Fibroblast of the conjunctiva (primary cell): ENCODE measurements at places on chromosomes 11 and 22.
A peak's percentile ranks its signal among the peaks of the same experiment; 100 is the strongest.

- DNase-seq: no peak
These were observed 51.7 kb downstream of the TECTA start for GRCh38 chr11:121152764-121153163.

GRCh38 chr22:47034076-47034808 is 271.8 kb downstream of the TBC1D22A start:
- DNase-seq: no peak

- no peak for DNase-seq
These were observed 11.9 kb downstream of the LARGE1 start for GRCh38 chr22:33908171-33909074.

GRCh38 chr22:17205432-17205831 is 13.8 kb downstream of the ADA2 start:
- no peak for DNase-seq

- DNase-seq: no peak
These were observed 4.7 kb downstream of the SCYL1 start for GRCh38 chr11:65529475-65530156.

DNA sequence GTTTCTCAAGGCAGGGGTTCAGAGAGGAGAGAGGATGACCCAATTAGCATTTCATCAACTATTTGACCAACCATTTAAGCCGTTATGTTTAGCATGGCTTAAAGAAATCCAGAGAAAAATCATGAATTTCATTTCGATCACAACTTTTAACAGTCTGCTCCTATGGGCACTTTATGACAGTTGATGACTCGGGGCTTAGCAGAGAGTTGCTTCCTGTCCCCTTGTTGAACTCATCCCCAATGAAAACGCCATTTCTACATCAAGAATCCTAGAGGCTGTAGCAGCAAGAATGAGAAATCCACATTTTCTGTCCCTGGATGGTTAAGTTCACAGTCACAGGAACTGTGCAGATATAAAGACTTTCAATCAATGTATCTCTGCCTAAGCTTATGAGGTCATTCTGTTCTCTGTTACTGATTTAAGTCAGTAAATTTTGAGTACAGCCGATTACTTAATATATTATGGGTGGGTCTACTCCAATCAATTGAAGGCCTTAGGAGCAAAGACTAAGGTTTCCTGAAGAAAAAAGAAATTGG is 81.1 kb downstream of the BDNF start:
- DNase-seq: no peak

DNA sequence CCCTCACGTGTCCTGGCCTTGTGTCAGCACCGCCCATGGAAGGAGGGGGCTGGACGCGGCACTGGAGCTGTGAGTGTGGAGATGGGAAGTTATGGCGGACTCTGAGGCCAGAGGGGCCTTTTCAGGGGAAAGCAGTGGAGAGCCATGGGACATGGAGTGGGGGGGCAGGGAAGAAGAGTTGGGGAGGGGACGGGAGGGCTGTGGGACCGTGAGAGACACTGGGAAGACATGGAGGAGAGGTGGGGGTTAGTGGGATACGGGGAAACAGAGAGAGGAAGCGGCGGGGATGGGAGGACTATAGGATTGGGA is 58.2 kb downstream of the FBXO7 start:
- DNase-seq: no peak

GRCh38 chr11:786235-787083 is 3.4 kb downstream of the CEND1 start:
- no peak for DNase-seq

GRCh38 chr11:116851626-116852025 is 14.2 kb upstream of the APOA1 start:
- DNase-seq: no peak

DNA sequence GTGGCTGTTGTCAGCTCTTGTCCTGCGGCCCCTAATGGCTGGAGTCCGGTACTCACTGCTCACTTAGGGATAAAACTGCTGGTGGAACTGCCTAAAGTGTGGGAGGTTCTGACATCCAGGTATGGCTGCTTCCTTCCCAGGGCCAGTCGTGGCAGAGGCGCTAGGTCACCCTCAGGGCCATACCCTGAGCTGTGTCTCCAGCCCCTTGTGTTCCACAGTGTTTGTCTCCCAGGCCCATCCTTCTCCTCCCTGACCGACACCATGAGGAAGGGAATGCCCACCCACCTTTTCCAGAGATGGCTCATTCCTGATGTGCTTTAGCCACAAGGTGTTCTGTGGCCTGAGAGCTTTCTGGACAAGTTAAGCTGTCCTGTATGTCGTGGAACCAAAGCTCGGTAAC is 12.4 kb upstream of the ACR start:
- no peak for DNase-seq

- no peak for DNase-seq
These were observed 780.6 kb downstream of the OPCML start for GRCh38 chr11:132751516-132752250.

DNA sequence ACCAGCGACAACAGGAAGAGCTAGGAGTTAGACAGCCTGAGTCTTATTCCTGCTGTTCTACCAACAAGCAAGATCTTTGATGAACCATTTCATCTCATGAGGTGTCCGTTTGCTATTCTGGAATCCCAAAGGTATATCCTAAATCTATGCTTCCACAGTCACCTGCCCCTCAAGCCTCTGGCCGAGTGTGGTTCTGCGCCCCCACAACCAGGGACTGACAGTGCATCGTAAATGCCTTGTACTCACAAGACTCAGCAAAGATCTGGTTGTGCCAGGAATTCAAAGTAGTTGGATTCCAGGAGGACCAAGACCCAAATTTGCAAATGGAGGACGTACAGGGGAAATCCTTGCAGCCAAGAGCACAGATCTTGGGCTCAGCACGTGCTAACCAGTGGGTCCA is 47.5 kb upstream of the JAM3 start:
- DNase-seq: no peak

DNA sequence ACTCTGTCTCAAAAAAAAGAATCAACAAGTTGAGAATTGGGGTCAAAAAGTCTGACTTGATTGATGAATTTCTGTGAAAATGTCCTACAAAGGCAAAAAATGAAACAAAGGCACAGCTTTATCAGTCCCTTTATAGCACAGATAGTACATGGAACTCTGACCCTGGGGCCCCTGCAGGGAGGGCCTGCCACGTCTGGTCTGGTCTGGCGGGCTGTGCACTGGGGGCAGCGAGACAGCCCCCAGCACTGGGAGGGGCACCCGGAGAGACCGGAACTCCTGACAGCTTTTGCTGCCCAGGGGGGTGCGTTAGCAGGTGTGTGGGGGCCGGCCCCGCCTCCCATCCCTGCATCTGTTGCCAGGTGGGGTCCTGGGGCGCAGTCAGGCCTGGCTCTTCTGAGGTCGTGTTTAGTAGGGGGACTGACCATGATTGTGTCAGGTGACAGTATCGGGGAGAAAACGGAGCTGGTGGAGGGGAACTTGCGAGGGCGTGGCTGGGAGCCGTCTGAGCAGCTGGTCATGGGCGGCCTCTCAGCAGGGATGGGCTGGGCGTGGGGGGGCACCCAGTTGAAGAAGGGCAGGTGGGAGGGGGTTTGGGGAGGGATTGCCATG is 51.7 kb downstream of the GRAMD4 start:
- DNase-seq: no peak

GRCh38 chr11:117095284-117096161 is 2.7 kb downstream of the SIK3 start:
- DNase-seq: peak; percentile 54

GRCh38 chr11:78526497-78527146 is 48.0 kb downstream of the NARS2 start:
- DNase-seq: no peak

DNA sequence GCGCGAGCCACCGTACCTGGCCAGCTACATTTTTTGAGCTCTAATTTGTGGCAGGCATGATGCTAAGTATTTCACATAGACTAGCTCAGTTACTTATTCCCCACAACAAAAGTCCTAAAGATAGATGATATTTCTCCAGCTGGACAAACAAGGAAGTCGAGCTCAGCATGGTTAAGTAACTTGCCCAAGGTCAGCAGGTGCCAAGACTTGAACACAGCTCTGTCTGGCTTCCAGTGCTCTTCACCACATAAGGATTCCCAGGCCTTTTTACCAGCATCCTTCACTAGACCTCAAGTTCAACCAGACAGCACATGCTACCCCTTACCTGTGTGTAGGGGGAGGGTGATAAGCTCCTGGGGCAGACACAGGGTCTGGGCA is 177.3 kb upstream of the NCAM1 start:
- no peak for DNase-seq

DNA sequence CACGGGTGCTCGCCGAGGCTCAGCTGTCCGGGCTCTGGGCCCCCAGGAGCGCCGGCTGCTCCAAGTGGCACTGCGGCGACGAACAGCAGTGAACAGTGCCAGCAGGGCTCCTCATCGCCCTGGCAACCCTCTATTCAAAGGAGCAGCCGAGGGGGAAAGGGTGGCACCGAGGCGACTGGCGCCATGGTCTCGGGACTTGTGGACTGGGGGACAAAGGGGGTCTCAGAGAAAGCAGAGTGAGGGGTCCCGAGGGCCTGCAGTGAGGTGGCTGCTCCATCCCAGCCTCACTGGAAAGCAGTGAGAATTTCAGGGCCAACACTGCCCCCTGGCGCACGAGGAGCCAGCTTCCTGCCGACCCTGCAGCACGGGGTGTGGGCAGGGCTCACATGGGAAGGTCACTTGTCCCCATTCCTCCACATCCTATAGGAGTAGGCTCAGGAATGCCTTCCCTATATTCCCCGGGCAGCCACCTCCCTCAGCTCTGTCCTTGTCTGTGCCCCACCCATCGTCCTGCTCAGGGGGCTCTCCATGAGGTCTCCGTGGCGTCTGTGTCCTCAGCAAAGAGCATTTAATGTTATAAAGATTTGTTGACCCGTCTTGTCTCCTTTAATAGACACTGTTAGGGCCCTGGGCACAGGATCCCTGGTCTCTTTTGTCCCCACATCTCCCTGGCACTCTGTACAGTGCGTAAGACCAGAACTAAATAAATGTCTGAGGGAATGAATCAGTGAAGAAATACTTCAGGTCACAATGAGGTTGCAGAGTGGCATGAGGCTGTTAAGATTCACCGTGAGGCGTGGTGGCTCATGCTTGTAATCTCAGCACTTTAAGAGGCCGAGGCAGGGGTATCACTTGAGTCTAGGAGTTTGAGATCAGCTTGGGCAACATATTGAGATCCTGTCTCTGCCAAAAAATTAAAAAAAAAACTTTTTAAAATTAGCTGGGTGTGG is 26.4 kb downstream of the LRFN4 start:
- no peak for DNase-seq

GRCh38 chr11:9146477-9146876 is 55.1 kb upstream of the SCUBE2 start:
- DNase-seq: no peak

DNA sequence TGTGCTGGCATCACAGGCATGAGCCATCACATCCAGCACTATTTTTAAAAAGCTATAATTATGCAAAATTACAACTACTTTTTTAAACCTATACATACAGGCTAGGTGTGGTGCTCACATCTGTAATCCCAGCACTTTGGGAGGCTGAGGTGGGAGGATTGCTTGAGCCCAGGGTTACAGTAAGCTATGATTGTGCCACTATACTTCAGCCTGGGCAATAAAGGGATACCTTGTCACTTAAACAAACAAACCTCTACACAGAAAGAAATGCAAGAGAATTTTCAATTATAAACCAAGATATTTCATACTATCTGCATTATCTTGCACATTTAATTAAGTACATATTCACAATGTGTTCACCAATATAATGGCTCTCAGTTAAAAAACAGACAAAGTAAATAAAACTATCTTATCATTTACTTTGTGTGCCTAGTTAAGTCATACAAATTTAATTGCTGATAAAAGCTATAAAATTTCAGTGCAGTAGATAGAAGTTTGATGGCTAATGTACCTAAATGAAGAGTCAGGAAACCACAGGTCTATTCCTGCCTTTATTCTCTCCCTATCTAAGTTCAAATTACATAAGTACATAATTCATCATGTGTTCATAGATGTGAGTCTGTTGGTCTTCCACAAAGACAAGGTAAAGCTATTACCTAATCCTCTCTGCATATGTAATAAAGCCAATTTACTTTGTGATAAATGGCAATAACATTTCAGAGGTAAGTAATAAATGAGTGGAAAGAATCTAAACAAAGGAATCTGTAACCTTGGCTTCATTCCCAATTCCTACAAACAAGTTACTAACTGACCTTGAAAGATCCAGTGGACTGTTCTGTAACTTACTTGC is 9.0 kb upstream of the RDX start:
- DNase-seq: no peak

GRCh38 chr11:110100476-110101240 is 7.5 kb downstream of the ZC3H12C start:
- DNase-seq: no peak

GRCh38 chr11:57885298-57886050 is 123.9 kb downstream of the CTNND1 start:
- DNase-seq: no peak

DNA sequence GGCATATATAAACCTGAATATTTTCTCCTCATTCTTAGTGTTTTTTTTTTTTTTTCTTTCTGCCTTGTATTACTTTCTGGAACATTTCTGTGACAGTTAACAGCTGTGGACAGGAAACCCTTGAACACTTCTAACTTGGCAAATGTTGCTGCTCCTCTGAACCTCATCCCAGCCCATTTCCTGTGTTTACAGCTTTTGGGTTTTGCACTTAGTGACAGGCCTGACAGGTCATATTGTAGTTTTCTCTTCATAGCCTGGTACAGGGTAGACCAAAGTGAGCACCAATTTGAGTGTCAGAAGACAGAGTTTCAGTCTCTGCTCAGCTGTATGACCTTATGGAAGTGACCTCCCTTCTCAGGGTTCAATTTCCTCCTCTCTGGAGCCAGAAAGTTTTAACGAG is 91.6 kb downstream of the STIM1 start:
- DNase-seq: no peak

GRCh38 chr11:64337538-64338249 is 2.3 kb upstream of the CCDC88B start:
- no peak for DNase-seq

- peak; percentile 56 for DNase-seq
These were observed 31.4 kb downstream of the PISD start for GRCh38 chr22:31630331-31631329.

DNA sequence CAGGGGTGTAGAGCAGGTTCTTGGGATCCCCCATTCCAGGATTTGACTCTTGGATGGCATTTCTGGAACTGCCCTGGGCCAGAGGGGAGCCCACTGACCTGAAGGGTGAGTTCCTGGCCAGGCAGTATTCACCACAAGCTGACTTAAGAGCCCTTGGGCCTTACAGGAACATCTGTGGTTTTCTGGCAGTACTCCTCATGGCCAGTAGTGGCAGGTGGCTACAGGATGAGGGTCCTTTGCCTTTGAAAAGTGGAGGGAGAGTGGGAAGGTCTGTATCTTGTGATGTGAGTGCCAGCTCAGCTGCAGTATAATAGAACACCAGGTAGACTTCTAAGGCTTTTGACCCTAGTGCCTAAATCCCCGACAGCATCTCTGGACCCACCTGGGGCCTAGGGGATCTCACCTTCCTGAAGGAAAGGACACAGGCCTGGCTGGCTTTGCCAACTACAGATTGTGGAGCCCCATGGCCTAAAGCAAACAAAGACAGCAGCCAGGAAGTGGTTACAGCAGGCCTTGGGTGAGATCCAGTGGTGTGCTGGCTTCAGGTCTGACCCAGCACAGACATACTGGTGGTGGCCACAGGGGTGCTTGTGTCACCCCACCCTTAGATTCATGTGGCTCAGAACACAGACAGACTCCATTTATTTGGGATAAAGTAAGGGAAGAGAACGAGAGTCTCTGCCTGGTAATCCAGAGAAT is 9.0 kb downstream of the OR51S1 start:
- no peak for DNase-seq
